Mesothelial cell of epicardium (in vitro differentiated cells): ENCODE measurements at places on chromosomes 3 and 15. TPM values are rescaled to one million over a fixed set of nuclear protein-coding genes. Genes with fewer than 3 reads are reported as not detected.

ECE2 gene
- total RNA-seq = not detected in 3 replicates

CNTN6 gene
- 15.4 to 17.2 TPM (median 17.1 TPM) in 3 replicates for total RNA-seq

TMEM42 gene
- 17.7 to 20.2 TPM (median 18.8 TPM) in 3 replicates for total RNA-seq

GRCh38 chr3:101144105-101144504 lies 150.9 kb upstream of the ABI3BP start:
- no peak overlapping the region for H3K4me3 ChIP-seq
- no peak for DNase-seq
- H3K27ac ChIP-seq = no peak overlapping the region

DNA sequence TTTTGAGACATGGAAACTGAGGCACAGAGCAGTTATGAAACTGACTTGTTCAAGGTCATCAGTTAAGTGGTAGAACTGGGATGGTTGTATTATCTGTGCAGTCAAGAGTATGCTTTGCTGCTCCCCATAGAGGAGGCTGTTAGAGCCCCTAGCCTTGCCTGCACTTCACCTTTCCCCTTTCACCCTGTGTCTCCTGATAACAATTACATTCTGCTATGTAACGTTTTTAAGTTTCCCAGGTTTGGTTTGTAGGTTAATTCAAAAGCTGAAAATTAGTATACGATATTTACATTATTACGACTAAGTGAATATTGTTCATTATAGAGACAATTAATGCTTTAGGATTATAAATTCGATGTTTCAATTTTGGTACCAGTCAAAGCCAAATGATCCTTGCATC lies 89.9 kb downstream of the ECT2 start:
- H3K4me1 ChIP-seq = peaks cover 4% of the 10 kb centered on the region
- H3K36me3 ChIP-seq = no peaks in the 10 kb centered on the region
- H3K27ac ChIP-seq = no peak overlapping the region
- H3K27me3 ChIP-seq = peaks cover 8% of the 10 kb centered on the region
- H3K4me3 ChIP-seq = no peak overlapping the region
- DNase-seq = no peak

DNA sequence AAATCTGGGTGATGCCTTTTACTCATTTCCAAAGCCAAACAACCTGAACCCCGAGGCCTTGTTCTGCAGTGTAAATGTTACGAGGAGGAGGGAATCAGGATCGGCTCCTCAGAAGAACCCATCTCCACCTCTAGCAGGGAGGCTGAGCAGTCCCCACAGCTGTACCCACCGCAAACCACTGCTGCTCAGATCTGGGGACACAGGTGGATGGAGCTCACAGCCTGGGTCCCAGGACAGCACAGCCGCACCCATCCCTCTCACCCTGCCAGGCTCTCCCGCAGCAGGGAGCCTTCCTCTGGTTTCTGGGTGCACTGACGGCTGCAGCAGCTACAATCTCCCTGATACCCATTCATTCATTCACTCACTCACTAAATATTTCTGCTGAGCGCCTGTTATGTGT lies 44.0 kb upstream of the CGNL1 start:
- peaks cover 37% of the 10 kb centered on the region for H3K4me1 ChIP-seq
- H3K4me3 ChIP-seq = no peak overlapping the region
- DNase-seq = no peak
- H3K27me3 ChIP-seq = peaks cover 4% of the 10 kb centered on the region

DNA sequence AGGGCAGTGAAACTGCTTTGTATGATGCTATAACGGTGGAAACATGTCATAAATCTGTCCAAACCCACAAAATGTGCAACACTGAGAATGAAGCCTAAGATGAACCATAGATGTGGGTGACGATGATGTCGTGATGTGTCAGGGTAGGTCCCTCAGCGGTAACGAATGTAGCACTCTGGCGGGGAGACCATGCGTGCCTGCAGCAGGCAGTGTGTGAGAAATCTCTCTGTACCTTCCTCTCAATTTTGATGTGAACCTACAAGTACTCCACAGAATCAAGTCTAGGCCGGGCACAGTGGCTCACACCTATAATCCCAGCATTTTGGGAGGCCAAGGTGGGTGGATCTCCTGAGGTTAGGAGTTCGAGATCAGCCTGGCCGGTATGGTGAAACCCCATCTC lies 268.2 kb upstream of the LYSMD4 start:
- H3K27me3 ChIP-seq = peaks cover 2% of the 10 kb centered on the region
- H3K4me1 ChIP-seq = peaks cover 26% of the 10 kb centered on the region
- H3K4me3 ChIP-seq = no peak overlapping the region
- peaks cover 15% of the 10 kb centered on the region for H3K36me3 ChIP-seq
